ENCODE measurements at places on chromosomes 16 and 17.

DNA sequence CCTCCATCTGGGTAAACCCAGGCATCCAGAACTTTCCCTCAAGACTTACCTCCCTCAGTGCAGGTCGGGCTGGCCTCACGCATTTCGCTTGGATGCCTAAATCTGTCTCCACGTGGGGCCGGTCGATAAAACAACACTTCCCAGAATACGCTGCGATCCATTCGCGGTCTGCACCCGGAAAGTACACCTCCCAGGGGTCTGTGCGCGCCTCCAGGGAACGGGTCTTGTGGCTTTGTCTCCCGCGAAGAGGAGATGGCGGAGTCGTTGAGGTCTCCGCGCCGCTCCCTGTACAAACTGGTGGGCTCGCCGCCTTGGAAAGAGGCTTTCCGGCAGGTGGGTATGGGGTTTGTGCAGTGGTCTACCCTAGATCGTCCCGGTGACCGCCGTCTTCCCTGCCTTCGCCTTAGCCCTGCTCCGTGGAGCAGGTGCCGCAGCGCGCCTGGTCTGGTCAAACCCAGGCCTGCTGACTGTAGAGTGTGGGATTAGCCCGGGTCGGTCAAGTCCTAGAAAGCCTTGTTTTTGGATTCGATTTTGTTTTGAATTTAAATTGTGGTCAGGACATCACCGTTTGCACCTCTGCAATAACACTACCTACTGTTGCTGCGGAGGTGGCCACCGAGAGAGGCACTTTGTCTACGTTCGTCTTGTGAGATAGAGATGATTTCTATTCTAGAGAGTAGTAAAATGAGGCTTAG, at the start of gene RPAIN:
TSS of gene RPAIN (plus strand) at position 224 of the 695 bp plus-strand sequence. CDS start at position 253, 29 bp downstream.
- no peak for DNase-seq

DNA sequence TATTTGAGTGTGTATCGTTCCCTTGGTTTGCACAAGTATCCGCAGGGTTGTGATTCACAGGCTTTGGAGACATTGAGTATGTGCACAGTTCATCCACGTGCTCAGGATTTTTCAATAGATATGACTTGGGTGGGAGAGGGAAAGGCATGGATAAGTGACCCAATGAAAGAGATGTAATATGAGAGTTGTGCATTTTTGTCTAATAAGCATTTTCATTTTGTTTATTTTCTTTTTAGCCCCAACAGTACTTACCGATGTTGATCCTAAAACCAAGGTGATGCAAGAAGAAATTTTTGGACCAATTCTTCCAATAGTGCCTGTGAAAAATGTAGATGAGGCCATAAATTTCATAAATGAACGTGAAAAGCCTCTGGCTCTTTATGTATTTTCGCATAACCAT, 14.5 kb downstream of the ALDH3A2 start:
- DNase-seq = no peak

DNA sequence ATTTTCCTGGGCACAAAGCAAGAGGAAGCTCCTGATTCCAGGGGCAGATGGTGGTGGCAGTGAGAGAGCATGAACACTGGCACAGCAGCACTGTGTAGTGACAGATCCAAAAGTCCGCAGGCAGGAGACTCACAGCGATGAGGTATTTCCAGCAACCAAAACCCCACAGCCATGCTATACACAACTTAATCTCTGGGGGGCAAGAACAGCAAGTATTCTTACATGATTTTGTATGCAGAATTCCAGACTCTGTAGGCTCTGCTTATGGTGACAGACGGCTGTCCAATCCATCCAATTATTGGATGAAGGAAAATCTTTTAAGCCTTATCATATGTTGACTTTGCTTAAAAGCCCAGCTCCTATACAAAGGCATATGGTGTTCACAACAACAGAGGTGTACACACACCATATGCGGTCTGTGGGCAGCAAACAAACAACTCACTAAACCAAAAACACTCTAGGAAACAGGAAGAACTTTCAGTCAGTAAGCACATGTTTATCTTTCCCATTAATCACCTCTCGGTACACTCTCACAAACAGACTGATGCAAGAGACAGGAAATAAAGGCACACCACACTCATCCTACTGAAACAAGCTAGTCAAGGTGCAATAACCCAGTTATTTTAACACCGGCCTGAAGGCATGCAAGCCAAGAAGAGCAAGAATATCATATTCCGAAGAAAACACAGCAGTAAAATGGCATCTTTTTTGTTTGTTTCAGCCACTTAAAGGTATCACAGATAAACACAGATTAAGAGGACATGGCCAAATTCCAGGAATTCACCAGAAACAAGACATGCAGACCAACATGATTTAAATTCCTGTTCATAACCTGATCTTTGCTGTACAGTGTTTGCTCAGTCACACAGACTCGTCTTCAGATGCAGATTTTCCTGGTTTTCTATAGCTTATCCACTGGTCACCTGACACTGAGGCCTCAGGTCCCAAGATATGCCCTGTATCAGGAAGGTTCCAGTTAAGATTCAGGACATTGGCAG, 47.8 kb downstream of the ERN1 start:
- peak; percentile 90 for DNase-seq

- DNase-seq = no peak
These were observed 61.2 kb upstream of the MED13 start for GRCh38 chr17:62126292-62126691.

DNA sequence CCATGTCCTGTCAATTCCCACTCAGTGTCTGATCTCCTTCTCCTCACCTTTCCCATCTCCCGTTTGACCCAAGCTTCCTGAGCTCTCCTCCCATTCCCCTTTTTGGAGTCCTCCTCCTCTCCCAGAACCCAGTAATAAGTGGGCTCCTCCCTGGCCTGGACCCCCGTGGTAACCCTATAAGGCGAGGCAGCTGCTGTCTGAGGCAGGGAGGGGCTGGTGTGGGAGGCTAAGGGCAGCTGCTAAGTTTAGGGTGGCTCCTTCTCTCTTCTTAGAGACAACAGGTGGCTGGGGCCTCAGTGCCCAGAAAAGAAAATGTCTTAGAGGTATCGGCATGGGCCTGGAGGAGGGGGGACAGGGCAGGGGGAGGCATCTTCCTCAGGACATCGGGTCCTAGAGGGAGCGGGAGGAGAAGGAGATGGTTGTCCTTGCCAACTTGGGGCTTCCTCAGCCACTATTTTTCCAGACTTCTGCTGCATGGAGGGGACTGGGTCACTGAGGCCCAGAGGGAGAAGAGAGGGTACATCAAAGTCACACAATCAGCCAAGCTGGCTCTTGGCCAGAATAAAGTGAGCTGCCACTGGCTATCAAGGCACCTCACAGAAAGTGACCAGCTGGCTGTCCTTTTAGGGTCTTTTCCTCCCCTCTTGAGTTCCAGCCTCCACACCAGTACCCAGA, 1.9 kb upstream of the TBC1D10B start:
- no peak for DNase-seq

- no peak for DNase-seq
These were observed 45.5 kb downstream of the TMEM132E start for GRCh38 chr17:34624767-34625383.

Measured in Panc1 (cell line).